Right kidney (tissue), 9 donors: ENCODE measurements at places on chromosomes 6 and 20.

- DNase-seq: no peak
These were observed 14.0 kb upstream of the SLC17A5 start for GRCh38 chr6:73667798-73668197.

DNA sequence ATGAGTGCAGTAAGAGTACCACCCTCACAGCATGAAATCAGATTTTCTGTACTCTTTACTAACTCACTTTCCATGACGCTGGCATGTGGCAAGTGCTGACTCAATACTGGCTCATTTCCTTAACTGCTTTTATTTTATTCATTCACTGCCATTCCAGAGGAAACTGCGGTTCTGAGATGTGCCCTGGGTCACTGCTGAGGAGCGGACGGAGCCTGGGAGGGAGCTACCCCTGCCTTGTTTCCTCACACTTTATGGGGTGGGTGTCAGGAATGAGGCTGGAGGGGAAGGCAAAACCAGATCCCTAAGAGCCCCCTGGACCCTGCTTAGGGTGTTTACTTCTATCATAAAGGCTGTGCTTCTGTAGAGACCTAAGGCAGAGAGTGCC, 14.4 kb downstream of the NT5E start:
- DNase-seq: no peak

DNA sequence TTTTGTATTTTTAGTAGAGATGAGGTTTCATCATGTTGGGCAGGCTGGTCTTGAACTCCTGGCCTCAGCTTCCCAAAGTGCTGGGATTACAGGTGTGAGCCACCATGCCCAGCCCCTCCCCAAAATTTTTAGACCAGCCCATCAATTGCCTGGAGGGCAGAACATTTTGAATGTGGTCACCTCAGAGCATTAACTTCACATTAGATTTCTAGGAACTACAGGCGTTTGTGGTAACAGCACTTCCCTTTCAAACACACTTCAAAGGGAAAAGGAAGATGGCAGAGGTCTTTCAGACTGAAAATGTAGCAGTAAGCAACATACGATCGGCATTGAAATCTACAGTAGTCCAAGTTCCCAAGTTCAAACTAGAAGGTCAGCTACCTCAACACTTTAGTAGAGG, 12.3 kb upstream of the SLA2 start:
- no peak for DNase-seq

DNA sequence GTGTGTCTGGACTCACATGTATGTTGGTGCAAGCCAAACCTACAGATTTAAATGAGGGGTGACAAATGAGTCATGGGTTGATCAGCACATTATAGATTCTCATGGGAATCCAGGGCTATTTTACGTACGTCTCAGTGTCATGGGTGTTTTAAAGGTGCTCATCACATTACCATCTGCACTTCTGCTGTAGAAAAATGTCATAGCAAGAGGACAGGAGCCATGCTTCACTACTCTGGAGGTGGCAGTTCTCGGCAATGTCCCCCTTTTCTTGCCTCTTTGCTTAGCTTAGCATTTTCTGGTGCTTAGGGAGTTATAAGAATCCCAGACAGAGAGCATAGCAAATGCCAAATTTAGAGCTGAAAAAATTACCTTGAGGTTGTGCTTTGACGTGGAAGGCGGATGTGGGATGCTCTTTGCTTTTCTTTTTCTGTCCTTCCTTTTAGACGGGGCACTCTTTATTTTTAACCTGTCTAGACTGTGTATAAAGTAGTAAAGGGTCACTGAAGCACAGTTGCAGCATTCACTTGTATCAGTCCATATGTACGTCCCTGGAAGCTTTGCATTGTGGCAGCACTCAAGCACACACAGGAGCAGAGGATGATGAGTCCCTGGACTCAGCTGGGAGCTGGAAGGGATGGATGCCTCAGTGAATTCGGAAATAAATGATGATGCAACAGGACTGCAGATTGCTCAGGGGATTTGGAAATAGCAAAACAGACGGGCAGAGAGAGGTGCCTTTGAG, 139.7 kb downstream of the SYNDIG1 start:
- DNase-seq: no peak

- DNase-seq: no peak
These were observed 11.8 kb downstream of the ROMO1 start for GRCh38 chr20:35710884-35711587.

DNA sequence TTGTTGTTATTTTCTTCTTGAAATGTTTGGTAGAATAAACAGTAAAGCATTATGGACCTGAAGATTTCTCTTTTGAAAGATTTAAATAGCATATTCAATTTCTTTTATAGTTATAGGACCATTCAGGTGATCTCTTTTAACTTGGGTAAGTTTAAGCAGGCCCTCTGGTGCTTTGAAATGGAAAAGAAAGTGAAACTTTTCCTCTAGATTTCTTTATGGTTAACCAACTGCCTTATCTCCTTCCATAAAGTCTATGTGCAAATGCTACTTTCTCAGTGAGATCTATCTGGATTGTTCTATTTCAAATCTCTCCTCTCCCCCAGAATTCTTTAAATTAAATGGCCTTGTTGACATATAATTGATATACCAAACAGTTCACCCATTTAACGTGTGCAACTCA, 54.0 kb downstream of the PHACTR2 start:
- DNase-seq: no peak

GRCh38 chr6:24330137-24330732, 27.6 kb downstream of the DCDC2 start:
- DNase-seq: no peak

- no peak for DNase-seq
These were observed 668.9 kb upstream of the CITED2 start for GRCh38 chr6:140043357-140043756.

DNA sequence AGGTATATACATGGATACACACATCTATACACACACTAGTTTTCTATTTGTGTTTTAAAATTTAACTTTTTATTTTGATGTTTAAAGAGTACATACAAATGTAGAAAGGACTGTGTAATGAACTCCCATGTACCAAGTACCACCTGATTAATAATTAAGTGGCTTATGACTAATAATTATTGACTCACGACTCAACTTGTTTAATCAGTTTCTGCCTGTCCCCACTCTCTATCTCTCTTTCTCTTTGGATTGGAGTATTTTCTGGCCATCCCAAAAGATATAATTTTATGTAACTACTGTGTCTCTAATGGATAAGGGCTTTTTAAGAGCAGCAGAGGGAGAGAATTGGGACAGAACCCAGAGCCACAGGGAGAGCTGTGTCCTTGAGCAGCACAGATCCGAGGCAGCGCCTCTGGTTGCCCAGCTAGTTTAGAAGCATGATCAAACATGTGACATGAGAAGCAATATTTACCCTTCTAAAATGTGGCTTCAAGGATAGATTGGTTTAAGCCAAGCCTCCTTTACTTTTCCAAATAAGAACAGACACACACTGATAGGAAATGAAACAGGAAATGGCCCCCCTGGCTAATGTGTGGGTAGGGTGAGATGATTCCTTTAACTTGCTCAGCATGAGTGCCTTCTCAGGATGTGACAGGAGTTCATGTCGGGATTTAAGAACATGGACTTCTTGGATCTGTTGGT, 81.0 kb downstream of the ERMARD start:
- no peak for DNase-seq

- DNase-seq: no peak
These were observed 84.4 kb downstream of the ANKRD60 start for GRCh38 chr20:58144096-58144495.

- DNase-seq: no peak
These were observed 61.1 kb downstream of the RIN2 start for GRCh38 chr20:19819149-19819548.

GRCh38 chr20:32972181-32973076, 31.8 kb downstream of the SUN5 start:
- DNase-seq: no peak

GRCh38 chr20:58214310-58214709, 14.1 kb downstream of the ANKRD60 start:
- no peak for DNase-seq

GRCh38 chr6:133631421-133631820, 257.5 kb upstream of the TCF21 start:
- no peak for DNase-seq

- DNase-seq: no peak
These were observed 38.1 kb downstream of the HTR1B start for GRCh38 chr6:77425216-77425615.

DNA sequence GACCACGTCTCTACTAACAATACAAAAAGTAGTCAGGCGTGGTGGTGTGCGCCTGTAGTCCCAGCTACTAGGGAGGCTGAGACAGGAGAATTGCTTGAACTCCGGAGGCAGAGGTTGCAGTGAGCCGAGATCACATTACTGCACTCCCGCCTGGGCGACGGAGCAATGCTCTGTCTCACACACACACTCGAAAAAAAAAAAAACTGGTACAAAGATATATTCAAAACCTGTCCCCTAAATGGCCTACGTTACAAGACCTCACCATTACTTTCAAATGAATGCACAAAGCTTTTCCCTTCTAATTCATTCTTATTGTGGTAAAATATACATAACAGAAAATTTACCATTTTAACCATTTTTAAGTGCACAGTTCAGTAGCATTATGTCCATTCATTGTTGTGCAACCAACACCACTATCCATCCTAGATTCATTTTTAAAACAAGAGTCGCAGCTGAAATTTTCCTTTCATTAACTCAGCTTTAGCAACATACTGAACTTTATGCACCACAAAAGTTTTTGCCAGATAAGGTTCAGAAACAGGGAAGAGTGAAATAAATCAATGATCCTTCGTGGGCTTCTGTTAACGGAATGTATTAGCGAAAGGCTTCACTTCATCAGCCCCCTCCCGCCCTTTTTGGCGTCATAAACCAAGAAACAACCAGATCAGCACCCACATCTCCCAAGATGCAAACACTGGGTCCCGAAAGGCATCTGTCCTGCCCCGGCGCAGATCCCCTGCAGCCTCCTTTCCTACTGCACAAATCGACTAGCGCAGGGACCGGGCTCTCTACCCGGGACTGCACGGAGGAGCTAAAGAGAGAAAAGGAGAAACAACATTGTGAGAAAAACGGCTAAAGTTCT, 825 bp upstream of the FAM135A start:
- DNase-seq: no peak

DNA sequence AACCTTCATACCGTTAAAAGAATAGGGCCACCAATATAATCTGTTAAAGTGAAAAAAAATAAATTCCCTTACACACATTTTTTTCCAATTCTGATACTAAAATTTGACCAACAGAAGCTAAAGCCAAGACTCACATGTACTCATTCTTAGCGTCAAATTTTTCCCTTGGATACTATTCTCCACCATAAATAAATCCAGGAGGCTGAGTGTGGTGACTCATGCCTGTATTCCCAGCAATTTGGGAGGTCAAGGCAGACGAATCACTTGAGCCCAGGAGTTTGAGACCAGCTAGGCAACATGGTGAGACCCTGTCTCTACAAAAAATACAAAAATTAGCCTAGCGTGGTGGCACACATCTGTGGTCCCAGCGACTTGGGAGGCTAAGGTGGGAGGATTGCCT, 43.9 kb downstream of the SCML4 start:
- no peak for DNase-seq

GRCh38 chr6:2630359-2630758, 120.4 kb downstream of the MYLK4 start:
- no peak for DNase-seq

DNA sequence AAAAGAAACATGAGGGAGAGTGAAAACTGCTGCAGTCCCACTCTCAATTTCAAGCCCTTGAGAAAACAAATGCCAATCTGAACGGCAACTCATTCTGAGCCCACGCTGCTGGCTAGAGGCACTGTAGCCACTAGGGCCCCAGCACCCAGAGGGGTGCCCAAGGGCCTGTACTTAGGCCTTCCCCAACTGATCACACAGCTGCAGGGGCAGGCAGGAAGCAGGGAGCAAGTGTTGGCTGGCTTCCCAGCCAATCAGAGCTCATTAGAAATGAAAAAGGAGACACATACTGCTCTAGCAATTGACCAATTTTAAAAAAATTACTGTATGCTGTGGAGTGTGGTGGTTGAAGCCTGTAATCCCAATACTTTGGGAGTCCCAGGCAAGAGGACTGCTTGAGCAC, 3.7 kb upstream of the BEND3 start:
- no peak for DNase-seq

DNA sequence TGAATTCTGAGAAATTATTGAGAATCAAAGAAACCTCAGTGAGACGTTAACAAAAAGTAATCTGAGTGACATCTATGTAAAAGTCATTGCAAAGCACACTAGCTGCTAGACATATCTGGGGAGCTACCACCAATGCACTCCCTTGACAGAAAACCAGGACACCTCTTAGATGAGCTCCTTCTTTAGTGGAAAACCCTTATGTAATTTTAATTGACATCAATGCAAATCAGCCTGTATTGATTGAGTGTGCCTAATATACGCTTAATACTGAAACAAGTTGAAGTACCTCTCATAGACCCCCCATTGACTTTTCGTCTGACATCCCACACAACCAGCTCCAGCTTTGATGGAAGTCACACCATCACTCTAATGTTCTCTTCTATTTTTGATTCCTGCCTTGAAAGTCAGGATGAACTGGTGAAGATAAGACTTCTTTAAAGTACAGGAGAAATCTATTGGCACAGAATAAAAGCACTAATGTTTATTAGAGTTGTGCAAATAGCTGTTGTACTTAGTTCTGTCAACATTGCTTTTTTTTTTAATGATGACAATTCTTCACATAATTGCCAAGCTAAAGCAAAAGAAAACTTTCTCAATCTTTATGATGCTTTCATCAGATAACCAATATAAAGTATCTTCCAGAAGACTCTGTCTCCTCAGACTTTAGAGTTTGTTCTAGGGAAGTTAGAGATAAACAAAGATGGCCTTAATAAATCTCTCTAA, 98.0 kb upstream of the FAM8A1 start:
- no peak for DNase-seq

- DNase-seq: no peak
These were observed 290.9 kb downstream of the CDC5L start for GRCh38 chr6:44678252-44678935.

- no peak for DNase-seq
These were observed 6.5 kb upstream of the ROS1 start for GRCh38 chr6:117432273-117432672.

GRCh38 chr6:54737247-54737646, 109.3 kb upstream of the FAM83B start:
- DNase-seq: no peak

- DNase-seq: no peak
These were observed 60.6 kb upstream of the MDGA1 start for GRCh38 chr6:37758234-37758633.

DNA sequence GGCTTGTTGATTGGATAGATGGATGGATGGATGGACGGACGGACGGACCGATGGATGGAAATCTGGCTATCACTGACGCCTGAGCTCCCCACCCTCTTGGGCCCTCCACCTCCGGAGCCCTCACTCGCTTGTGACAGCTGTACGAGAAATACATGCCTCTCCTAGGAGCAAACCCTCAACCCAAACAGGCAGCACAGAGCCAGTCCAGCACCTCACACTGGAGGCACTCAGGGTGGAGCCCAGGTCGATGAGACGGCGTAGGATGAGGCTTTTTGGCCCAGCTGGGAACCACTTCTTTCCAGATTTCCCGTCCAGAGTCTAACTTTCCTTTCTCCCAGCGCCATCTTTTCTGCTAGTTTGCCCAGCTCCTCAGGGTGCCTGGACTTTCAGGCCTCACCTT, 2.7 kb upstream of the LY6G5C start:
- no peak for DNase-seq

- no peak for DNase-seq
These were observed 967.6 kb upstream of the GJE1 start for GRCh38 chr6:141165002-141165665.

- no peak for DNase-seq
These were observed 4.5 kb downstream of the CCDC170 start for GRCh38 chr6:151498327-151498726.

- DNase-seq: no peak
These were observed 84.3 kb upstream of the TMEM30A start for GRCh38 chr6:75368864-75369402.
